ENCODE measurements at places on chromosomes 5 and 9.

DNA sequence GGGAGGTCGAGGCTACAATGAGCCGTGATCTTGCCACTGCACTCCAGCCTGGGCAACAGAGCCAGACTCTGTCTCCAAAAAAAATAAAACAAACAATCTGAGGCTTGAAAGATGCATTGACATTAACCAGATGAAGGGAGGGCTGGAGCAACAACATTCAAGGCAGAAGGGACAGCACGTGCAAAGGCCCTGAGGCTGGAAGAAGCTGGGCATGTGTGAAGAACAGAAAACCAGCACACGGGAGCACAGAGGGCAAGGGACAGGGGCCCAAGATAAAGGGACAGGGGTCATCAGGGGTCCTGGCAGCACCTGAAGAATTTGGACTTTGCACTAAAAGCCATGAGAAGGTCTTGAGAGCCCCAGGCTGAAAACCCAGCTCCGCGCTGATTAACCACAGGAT lies 3.3 kb downstream of the PTGES start:
- no peak for DNase-seq

DNA sequence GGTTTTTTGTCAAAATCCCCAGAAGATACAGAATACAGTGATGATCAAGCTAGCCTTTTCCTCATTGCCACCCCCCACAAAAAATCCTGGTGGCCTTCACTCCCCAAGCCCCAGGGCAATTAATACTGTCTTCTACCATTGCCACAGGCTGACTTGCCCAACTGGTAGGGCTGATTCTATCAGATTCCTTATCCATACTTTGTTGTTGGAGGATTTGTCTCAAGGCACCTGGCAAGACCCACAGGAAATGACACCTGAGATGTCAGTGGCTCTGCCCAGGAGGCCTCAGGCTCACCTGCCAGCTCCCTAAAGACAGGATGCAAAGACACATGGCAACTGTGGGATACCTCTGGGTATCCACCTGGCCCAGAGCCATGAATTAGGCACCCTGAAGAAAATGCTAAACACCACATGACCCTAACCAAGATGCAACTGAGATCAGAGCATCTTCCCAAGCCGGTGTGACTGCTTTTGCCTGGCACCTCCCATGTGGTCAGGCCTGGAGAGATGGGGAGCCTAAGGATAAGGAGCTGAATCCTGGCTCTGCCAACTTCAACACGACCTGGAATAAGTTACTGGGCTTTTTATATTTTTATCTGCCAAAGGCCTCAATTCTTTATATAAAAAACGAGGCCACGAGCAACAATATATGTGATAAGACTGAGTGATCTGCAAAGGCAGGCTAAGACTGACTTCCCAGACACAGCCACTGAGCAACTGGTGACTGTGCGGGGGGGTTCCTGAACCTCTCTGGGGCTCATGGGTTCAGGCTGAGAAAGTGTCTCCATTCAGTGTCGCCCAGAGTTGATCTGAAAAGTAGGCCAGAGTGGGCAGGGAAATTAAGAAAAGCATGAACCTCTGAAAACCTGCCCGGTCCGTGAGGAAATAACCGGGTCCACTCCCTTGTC lies 944 bp downstream of the ATOX1 start:
- no peak for DNase-seq

GRCh38 chr9:7967093-7967827 lies 167.7 kb upstream of the DMAC1 start:
- no peak for DNase-seq

- no peak for DNase-seq
Measured at GRCh38 chr9:33917036-33917435, 100.1 kb downstream of the UBE2R2 start.

DNA sequence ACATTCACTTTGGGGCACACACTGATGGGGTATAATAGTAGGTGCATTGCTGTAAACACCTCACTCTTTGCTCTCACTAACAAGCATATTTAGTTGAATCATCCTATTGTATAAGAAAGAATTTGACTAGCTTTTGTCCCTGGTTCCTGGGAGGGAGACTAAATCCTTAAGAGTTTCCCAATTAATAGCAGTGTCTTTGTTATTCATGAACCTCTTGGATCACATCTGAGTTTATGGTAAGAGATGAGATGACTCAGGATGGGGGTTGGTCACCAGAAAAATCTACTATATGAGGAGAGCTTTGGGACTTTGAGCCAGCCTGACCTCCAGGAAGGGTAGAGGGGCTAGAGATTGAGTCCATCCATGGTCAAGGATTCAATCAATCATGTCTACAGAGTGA lies 56.8 kb downstream of the PUM3 start:
- no peak for DNase-seq

DNA sequence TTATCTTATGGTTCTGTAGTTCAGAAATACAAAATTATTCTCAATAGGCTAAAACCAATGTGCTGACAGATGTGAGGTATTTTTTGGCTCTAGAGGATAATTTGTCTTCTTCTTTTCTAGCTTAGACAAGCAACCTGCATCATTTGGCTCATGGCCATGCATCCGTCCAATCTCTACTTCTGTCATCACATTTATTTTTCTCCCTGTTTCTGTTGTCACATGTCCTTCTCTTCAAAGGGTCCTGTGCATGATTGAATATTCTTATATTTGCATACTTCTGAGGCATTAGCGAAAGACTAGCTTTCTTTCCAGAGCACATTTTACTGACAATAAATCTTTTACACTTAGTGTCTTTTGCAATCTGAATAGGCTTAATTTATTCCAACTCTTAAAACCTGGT lies 564.7 kb downstream of the CDH10 start:
- DNase-seq, result peak; percentile 32

DNA sequence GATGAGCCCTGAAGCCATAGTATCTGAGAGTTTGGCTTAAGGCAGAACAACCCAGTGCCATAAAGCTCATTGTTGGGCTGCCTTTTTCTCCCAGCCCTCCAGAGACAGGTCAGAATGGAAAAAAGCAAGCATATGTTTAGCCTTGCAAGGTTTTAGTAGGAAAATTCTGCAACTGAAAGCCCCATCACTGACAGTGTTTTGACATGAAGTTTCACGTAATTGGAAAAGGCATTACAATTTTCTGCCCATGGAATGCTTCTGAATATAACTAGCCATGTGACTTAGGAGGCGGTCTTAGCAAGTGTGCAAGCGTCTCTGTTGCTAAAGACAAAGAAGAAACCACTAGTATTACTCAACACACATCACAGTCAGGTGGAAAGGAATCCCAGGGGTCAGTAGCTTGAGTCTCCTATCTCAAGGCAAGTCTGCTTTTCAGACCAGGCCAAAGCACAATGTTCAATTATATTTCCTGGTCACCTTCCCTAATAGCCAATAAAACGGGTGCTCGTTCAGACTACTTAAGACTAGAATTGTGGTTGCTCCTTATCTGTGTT lies 117.6 kb downstream of the CARTPT start:
- DNase-seq, result no peak

GRCh38 chr5:31194892-31195555 lies 1.5 kb downstream of the CDH6 start:
- peak; percentile 3 for DNase-seq

GRCh38 chr9:70760228-70760627 lies 345.8 kb upstream of the KLF9 start:
- DNase-seq, result no peak

DNA sequence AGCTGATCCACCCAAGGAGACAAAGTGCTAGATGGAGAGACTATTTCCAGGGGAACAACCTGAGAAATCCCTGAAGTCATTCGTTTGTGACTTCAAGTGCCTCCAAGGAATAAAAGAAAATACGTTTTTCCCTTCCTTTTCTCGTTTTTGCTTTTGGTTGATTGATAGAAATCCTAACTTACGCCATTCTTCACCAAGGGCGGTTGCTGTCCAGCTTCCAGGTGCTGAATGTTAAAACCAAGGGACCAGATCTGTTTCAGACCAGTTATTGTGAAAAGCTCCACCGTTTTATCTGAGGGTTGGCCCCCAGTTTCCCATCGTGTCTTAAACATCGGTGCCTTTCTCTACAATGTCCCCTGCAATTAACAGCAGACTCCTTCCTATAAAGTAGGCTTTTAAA lies 600.7 kb upstream of the SGCD start:
- DNase-seq, result peak; percentile 46

GRCh38 chr5:102536323-102536928 lies 37.6 kb upstream of the SLCO6A1 start:
- no peak for DNase-seq

DNA sequence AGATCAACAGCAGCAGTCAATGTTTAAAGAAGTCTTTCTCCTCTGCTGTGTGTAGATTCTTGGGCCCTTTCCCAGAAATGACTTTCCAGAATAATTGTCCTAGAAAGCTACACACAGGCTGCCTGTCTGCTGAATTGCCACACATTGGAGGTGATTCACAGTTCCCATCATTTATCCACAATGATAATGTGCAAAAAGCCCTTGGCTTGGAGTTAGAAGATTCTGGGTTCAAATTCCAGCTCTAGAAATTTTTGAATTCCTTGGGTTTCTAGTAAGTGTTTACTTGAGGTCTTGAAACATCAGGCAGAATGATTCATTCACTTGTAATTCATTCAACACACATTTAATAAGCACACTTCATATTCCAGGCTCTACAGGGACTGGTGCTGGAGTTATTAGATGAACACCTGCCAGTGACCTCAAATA lies 28.6 kb upstream of the EPB41L4B start:
- DNase-seq, result peak; percentile 75

- DNase-seq, result no peak
Measured at GRCh38 chr5:89097103-89097502, 214.1 kb upstream of the MEF2C start.

DNA sequence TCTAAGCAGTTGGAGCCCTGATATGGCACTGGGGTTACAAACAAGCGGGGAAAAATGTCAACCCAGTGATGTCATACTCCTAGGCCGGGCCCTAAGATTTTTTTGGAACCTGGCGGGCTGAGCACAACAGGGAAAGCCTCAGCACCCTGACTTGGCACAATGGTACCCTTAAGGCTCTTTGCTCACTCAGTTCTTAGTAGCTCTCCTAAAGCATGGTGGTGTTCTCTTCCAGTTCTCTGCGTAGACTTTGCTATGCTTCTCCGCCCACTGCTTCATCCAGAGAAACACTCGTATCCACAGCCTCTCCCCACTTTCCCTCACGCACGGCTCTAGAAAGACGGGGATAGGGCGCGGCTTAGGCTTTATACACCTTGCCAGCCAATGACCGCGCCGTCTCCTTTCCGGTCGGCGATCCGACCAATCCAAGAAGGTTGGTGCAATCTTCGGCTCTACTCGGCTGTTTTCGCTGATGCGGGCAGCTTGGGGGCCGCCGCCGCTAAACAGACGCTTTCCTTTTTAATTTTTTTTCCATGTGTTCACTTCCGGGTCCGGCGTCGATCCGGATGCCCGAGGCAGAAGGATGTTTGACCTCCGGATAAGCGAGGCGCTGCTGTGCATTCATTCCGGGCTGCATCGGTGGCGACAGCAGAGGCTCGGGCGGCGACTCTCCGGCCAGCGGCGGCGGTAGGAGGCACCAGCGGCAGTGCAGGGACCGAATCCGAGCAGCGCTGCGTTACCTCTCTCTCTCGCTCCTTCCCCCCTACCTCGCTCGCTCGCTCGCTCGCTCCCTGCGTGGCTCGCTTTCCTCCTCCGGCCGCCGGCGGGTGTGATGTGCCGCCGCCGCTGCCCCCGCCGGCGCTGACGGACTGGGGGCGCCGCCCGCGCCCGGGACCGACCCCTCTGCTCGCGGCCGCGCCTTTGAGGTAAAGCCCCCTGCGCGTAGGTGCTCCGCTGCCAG lies at the start of gene CSNK1G3:
Gene CSNK1G3 (plus strand): TSS at position 530 of the 958 bp plus-strand sequence. CDS start 33,487 bp downstream, outside the sequence.
- DNase-seq, result peak; percentile 98

DNA sequence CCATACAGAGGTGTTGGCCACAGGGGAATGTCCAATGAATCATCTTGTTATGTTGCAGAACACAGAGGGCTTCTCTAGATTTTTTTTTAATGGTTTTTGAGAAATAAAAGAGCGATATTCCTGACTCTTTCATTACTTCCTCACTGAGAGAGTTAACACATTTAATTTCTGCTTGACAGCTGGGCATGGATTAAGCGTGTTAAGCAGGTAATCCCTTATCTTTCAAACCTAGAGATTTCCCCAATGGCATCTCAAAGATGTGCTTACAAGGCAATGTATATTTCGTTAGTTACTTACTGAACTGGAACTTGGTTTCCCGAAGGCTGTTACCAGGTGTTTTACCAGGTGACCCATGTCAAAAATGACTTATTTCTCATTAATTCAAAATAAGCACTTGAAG lies 21.8 kb upstream of the ADCY2 start:
- no peak for DNase-seq

DNA sequence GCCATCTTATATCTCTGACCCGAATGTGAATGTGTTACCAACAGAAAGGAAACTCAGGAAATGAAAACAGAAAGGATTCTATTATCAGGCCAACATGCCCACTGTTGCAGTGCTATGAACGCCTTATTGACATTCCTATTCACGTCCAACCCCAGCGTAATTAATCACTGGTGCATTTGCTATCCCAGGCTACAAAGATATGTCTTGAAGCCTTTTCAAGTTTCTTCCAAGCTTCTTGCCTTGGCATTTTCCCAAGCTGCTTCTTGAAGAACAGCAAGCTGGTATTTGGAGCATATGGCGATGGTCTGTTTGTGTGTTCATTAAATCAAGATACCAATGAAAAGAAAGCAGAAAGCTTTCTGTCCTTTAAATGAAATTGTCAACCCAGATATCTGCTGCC lies 579.2 kb upstream of the ZNF462 start:
- DNase-seq, result no peak

GRCh38 chr5:121976979-121977378 lies 15.2 kb downstream of the SRFBP1 start:
- no peak for DNase-seq

GRCh38 chr5:178213748-178214151 lies 9.4 kb downstream of the HNRNPAB start:
- DNase-seq, result no peak

- no peak for DNase-seq
Measured at GRCh38 chr9:32413424-32413823, 29.0 kb downstream of the ACO1 start.

- peak; percentile 11 for DNase-seq
Measured at GRCh38 chr5:71601222-71602026, 14.3 kb downstream of the MCCC2 start.

DNA sequence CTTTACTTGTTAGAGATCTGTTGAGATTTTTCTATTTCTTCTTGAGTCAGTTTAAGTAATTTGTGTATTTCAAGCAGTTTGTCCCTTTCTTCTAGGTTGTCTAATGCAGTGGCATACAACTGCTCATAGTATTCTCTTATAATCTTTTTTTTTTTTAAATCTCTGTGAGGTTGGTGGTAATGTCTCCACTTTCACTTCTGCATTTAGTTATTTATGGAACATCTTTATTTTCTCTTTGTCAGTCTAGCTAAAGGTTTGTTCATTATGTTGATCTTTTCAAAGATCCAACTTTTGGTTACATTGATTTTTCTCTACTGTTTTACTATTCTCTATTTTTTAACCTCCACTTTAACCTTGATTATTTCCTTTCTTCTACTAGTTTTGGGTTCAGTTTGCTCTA lies 13.8 kb downstream of the FOXE1 start:
- no peak for DNase-seq

- no peak for DNase-seq
Measured at GRCh38 chr5:95939465-95939864, 22.2 kb downstream of the ELL2 start.

GRCh38 chr9:20558566-20559016 lies 63.7 kb downstream of the MLLT3 start:
- peak; percentile 22 for DNase-seq

All from muscle of back (tissue), 13 donors.